ENCODE measurements at places on chromosomes 7 and 10. TPM values are rescaled to one million over a fixed set of nuclear protein-coding genes. Genes with fewer than 3 reads are reported as not detected.

- no peak overlapping the region for H3K27ac ChIP-seq
- no peaks in the 10 kb centered on the region for H3K27me3 ChIP-seq
- no peak for DNase-seq
- H3K4me3 ChIP-seq = no peak overlapping the region
- no peaks in the 10 kb centered on the region for H3K4me1 ChIP-seq
These were observed 2.5 kb downstream of the RASSF4 start for GRCh38 chr10:44961931-44962750.

DNA sequence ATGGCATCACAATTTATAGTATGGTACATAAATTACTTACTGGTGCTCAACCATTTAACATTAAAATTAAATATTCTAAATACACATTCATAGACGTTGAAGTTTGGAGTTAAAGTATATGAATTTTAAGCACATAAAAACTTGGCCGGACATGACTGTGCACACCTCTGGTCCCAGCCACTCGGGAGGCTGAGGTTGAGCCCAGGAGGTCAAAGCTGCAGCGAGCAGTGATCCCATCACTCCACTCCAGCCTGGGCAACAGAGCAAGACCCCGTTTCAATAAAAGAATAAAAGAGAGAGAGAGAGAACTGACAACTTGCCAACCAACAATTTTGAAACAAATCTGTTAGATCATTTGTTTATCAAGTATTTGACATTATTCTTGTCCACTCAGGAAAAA is 943.3 kb upstream of the KCND2 start:
- H3K27ac ChIP-seq = no peak overlapping the region
- H3K27me3 ChIP-seq = no peaks in the 10 kb centered on the region
- H3K4me3 ChIP-seq = no peak overlapping the region
- no peak for DNase-seq
- H3K4me1 ChIP-seq = no peaks in the 10 kb centered on the region

GRCh38 chr7:151057506-151057988 is at the start of gene CDK5:
TSS of gene CDK5 (minus strand) at chr7:151057897. CDS start at chr7:151057848, 49 bp downstream.
- no peaks in the 10 kb centered on the region for H3K4me1 ChIP-seq
- H3K4me3 ChIP-seq = peak within 1 kb of the TSS; percentile 58
- H3K36me3 ChIP-seq = no peaks in the 10 kb centered on the region
- no peaks in the 10 kb centered on the region for H3K27me3 ChIP-seq
- peak within 1 kb of the TSS; percentile 99 for H3K27ac ChIP-seq
- no peak for DNase-seq

SPDYE2B gene
- not detected for total RNA-seq

DYDC2 gene
- total RNA-seq = 0.73 TPM
